ENCODE measurements at places on chromosomes 4 and X. TPM values are rescaled to one million over a fixed set of nuclear protein-coding genes. Genes with fewer than 3 reads are reported as not detected.

The NUDT11 gene
- 0.32 TPM for total RNA-seq

The MAB21L2 gene
- not detected for total RNA-seq

The SERPINA7 gene
- not detected for total RNA-seq

The BGN gene
- 268 TPM for total RNA-seq

The SPACA5B gene
- total RNA-seq, result not detected

The GASK1B gene
- total RNA-seq, result 40.7 TPM

The BEX2 gene
- 19.6 TPM for total RNA-seq

The FDCSP gene
- 9.8 TPM for total RNA-seq

The GC gene
- total RNA-seq, result not detected

The HELT gene
- total RNA-seq, result not detected

The DCAF4L1 gene
- total RNA-seq, result 0.57 TPM
